Bronchial smooth muscle cell (primary cell): ENCODE measurements at places on chromosomes 3 and 15. TPM values are rescaled to one million over a fixed set of nuclear protein-coding genes. Genes with fewer than 3 reads are reported as not detected.

The WDR73 gene
- 19.9 and 25.5 TPM in 2 replicates for total RNA-seq

The CFAP92 gene
- under 0.01 TPM in 1 of 2 replicates, not detected in the other for total RNA-seq

The TRIM42 gene
- not detected in 2 replicates for total RNA-seq

The CDC25A gene
- total RNA-seq = 0.94 and 1.1 TPM in 2 replicates

The ACOX2 gene
- 28.2 and 30.4 TPM in 2 replicates for total RNA-seq

The CASR gene
- not detected in 2 replicates for total RNA-seq

The CNTN3 gene
- 0.17 and 0.32 TPM in 2 replicates for total RNA-seq

The CTXND1 gene
- total RNA-seq = not detected in 2 replicates

The TMEM207 gene
- total RNA-seq = not detected in 2 replicates

The RLBP1 gene
- total RNA-seq = not detected in 2 replicates
